Fibroblast of mammary gland (primary cell): ENCODE measurements at places on chromosomes 16 and 17.
A peak's percentile ranks its signal among the peaks of the same experiment; 100 is the strongest.

GRCh38 chr17:28896884-28897768 is at the start of gene FLOT2:
FLOT2 (minus strand) TSS chr17:28897733; CDS start chr17:28897574, 159 bp downstream.
- peak; percentile 47 for DNase-seq

DNA sequence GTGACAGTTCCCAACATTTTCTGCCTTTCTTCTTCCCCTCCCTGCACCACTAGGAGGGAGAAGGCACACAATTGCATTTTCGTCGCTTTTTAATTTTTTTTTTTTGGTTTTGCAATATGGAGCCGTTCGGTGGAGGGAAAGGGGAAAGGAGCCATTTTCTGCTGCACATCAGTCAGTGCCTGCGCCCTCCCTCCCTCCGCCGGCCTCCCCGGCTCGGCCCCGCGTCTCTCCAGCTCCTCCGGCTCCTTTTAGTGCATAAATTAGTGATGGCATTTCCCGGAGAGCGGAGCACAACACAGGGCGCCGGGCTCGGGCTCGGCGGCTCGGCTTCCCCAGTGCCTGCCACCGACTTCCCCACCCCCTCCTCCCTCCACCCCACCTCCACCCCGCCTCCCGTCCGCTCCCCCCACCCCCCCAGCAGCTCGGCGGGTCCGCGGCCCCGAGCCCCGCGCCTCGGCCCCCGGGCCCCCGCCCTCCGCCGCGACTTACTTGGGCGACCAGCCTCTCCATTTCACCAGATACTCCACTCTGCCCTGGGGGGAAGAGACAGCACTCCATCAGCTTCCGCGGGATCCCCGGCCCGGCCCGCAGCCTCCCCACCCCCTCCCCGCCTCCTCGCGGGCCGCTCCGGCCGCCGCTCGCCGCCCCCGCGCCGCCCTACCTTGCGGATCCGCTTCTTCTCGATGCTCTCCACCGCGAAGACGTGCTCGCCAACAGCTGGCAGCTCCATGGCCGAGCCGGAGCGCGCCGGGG is 542 bp downstream of the CBX4 start:
- DNase-seq: peak; percentile 51

DNA sequence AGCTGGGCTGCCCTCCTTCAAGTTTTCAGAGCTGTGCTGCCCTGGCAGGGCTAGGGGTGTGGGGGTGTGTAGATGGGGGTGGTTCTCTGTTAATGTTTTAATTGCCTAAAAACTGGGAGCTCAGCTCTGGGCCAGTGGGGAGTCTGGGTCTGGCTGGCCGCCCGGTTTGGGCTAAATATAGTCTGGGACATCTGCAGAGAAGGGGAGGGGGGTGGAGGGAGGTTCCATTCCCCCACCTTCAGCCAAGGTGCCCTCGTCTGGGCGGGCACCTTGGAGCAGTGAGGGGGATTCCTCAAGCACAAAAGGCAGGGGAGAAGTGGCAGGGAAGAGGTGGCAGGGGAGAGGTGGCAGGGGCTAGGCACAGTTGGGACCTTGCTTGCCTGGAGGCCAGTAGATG is 13.0 kb downstream of the RARA start:
- no peak for DNase-seq

GRCh38 chr16:66143415-66143814 is 223.1 kb upstream of the CDH5 start:
- no peak for DNase-seq

GRCh38 chr17:33220036-33220435 is 73.1 kb downstream of the ASIC2 start:
- DNase-seq: no peak

DNA sequence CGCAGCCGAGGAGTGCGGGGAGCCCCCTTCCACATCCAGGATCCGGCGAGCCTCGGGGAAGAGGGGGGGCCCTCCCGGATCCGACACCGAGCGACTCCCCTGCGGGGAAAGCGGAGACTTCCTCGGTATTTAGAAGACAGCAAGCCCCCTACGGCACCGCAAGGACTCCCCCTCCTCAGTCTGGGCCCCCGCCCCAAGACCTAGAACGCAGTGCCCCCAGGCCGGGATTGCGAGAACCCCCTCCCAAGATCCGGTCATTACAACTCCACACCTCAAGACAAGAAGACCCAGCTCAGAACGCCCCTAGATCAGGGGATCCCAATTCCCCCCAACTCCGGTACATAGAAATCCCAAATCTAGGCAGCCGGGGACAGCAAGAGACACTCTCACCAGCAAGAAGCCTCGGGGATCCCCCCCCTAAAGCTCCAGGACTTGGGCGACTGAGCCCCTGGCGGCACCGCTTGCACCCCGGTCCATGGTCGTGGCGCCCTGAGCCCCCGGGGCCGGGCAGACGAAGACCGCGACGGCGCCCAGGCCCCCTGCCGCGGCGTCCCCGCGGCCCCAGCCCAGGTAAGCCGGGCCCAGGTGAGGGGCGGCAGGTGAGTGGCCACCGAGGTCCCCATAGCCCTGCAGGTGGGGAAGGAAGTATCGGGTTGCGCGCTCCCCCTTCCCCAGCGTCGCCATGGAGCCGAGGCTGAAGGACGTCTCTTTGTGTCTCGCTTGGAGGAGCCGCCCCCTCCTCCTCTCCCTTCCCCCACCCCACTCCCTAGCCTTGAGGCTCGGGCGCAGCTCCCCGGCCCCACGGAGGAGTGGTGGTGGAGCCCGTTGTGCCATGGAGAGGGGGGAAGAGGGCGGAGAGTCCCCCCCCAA is 641 bp downstream of the SBK1 start:
- no peak for DNase-seq
